Activated naive CD4-positive, alpha-beta T cell treated with anti-CD3 and anti-CD28 coated beads, Interleukin-2, amount 10 ng/mL, durations not matched to agents 7 days and 5 days (primary cell): ENCODE measurements at places on chromosomes 5 and 9.

DNA sequence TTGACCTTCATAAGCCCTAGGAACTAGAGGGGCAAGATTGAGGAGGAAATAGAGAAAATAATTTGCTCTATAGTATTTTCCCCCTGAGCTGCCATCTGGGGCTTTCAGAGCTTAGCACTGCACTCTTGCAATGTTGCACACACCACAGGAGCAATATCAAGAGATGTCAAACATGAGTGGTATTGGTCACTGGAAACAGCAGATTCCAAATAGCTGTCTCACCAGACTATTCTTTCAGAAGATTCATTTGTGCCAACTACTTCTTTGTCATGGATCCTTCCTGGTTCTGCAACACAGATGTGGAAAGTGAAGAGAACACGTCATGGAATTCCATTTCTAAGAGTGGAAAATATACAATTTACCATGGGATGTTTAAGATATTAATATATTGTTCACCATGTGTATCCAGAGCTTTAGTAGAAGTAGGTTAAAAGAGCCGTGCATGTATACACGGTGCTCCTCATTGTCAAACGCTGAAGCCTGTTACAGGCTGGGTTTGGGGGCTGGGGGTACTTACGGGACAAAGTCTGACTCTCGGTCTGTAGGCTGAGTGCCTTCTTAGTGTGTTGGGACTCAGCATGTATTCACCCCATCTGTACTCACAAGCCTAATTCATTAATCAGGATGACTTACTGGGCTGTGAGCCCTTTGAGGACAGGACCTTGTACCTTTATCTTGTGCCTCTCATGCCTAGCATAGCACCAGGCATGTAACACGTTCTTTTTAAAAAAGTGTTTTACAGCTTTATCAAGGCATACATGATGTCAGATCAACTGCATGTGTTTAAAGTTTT, 31.4 kb upstream of the GDNF start:
- DNase-seq: no peak

GRCh38 chr5:170154297-170154696, 48.6 kb downstream of the FOXI1 start:
- DNase-seq: no peak

DNA sequence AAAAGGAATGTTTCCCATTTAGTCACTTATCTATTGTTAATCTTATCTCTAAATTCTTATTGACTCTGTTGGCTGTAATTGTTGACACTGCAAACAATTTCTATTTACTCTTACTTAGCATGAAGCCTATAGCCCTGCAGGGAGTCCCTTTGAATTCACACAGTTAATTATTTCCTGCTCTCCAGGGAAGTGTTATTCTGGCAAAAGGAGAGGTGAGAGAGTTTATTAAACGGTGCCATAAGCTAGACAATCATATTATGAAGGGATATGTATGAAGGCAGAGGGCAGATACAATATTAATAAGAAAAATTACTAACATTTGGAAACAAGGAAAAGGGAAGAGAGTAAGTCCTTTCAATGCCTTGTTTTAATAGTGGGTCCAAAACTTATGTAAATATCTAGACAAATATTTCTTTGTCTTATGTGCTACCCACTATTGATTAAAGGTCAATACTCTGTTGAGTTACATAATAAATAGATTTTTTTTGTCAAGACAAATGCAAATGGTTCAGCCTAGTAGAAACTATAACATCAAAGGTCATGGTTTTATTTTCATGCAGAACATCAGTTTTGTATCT, 107.1 kb downstream of the CDH18 start:
- no peak for DNase-seq

- no peak for DNase-seq
Observed at GRCh38 chr5:126274076-126274762, 149.0 kb upstream of the GRAMD2B start.

DNA sequence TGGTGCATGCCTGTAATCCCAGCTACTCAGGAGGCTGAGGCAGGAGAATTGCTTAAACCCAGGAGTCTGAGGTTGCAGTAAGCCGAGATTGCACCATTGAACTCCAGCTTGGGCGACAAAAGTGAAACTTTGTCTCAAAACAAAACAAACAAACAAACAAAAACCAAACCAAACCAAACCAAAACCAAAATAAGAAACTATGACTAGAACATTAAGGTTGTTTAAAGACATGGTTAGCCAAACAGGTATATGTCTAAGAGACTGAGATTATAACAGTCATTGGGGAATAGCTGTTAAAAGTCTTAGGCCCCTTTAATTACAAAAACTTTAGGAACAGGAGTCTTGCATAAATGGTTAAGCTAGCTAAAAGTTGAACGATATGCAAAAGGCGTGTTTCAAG, 63.6 kb downstream of the PRDM9 start:
- no peak for DNase-seq

GRCh38 chr5:6361101-6361500, 17.2 kb downstream of the MED10 start:
- no peak for DNase-seq

DNA sequence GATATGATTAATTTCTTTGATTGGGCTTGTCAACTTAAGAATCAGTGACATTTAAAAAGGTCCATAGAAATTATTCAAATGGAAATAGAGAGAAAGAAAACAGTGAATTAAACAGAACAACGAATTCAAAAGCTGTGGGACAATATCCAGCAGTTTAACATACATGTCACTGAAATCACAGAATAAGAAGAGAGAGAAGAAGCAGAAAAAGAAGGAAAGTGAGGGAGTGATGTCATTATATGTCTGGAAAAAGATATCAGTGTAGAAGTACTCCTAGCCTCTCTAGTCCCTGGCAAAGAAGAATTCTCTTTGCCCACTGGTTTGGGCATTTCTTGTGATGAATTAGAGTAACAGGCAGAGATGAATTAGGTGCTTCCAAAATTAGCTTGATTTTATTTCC, 109.2 kb upstream of the ABCA1 start:
- DNase-seq: no peak

DNA sequence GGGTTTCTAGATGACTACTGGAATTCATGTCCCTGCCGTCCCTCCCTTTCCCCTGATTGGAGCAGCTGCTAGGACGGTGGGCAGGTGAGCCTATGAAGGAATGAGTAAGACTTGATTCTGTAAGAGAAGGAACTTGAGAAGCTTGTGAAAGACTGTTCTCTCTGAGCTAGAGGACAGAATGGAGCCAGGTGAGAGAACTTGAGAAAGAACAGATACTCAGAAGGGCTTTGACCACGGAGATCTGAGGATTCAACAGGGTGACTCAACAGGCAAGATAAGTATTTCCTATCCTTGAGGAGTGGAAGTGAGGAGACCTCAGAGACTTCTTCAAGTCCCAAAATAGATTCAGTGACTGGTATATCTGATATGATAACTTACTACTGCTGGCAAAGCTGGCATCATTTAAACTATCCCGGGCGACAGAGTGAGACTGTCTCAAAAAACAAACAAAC, 41.9 kb downstream of the HSDL2 start:
- DNase-seq: no peak

GRCh38 chr9:129338724-129339430, 160.8 kb upstream of the IER5L start:
- no peak for DNase-seq

GRCh38 chr9:71863631-71864030, 47.4 kb downstream of the ABHD17B start:
- no peak for DNase-seq

GRCh38 chr5:83639911-83640310, 80.7 kb downstream of the HAPLN1 start:
- no peak for DNase-seq

DNA sequence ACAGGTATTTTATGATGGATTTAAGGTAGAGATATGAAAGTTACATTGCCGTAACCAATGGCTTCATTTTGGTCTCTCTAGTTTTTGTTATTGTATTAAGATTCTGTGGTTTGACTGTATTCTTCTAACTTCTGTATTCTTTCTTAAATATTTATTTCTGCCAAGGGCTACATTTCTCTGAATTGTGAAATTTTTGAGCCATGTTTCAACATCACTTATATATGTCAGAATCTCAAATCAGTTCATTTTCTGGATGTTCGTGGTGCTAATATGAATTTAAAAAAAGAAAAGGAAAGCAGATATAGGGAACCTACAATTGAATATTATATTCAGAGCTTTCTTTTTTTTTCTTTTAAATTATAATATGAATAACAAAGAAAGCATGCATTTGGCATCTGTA, 142.7 kb downstream of the ANXA1 start:
- DNase-seq: no peak

DNA sequence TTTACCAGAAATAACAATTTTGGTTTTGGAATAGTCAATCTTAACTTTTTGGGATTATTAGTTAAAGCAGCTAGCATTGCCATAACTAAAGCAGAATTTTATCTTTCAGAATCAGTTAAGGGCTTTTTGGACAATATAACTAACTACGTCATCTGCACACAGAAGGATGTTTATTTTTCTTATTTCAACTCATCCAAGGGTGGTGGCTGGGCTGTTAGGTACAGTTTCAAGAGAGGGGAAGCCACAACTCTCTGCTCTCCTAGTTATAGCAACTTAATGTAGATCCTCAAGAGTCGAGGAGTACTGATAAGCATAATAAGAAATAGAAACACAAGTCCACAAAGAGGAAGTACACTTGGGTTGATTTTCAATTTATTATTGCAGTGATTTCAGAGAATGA, 65.6 kb downstream of the ANKRD55 start:
- DNase-seq: no peak

DNA sequence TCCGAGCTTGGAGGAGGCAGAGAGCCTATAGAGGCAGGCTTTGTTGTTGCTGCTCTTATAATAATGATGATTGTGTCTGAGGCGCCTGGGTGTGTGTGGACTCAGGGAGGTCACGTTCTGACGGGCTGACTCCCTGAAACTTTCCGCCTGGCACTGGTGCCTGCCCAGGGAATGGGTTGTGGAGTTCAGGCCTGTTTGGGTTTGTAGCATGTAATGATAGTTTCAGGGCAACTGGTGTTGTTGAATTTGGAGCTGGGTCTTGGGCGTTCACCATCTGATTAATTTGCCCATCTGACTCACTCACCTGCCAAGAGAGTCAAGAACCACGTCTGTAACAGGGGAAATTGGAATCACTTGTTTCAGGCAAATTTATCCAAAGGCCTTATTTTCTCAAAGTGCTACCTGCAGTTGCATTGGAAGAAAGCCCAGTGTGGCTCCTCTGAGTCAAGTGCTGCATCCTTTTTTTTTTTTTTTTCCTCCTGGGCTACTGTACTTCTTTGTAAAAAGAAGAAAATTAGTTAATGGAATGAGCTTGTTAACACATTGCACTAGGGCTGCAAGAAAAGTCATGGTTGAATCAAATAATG, 386.5 kb downstream of the GADD45G start:
- no peak for DNase-seq

- DNase-seq: no peak
Observed at GRCh38 chr5:135881244-135881643, 14.4 kb downstream of the IL9 start.

DNA sequence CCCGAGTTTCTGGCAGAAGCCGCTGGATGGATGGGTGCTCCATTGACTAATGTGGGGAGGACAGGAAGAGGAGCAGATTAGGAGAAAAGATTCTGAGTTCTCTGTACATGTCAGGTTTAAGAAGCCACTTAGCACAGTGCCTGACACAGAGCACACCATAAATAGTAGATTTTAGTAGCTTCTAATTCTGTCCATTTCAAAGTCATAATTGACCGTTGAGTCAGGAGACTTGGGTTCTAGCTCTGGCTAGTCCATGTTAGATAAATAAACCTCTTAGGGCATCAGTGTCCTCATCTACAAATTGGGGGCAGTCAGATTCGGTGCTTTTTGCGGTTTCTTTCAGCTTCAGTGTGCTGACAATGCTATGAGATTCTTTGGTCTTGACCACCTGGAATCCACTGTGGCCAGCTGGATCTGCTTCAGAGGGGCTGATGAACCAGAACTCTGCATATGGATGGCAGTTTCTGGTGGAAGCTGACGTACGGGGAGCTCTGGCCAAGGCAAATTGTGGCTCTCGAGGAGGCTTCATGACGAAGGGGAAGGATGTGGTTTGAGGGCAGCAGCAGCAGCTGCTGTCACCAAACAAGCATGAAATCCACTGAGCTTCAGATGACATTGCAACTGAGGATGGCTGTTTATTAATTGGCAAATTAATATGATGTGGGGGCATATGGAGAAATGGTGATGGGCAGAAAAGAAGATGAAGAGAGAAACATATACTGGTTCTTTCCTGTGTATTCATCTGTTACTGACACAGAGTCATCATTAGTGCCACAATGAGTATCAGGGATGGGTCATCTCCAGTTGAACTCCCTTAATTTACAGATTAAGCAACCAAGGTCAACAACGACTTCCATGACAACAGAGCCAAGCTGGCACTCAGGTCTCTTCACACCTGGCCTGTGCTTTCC, 134.4 kb downstream of the AOPEP start:
- peak; percentile 86 for DNase-seq

- DNase-seq: no peak
Observed at GRCh38 chr5:5126444-5126843, 13.7 kb upstream of the ADAMTS16 start.

DNA sequence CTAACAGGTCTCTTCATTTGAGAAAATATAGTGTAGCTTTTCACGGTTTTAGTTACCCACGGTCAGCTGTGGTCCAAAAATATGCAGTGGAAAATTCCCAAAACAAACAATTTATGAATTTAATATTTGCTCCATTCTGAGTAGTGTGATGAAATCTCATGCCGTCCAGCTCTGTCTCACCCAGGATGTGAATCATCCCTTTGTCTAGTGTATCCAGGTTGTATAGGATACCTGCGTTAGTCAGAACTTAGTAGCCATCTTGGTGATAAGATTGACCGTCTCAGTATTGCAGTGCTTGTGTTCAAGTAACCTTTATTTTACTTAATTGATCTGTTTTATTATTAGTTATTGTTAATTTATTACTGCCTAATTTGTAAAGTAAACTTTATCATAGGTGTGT, 41.1 kb downstream of the NDUFS4 start:
- no peak for DNase-seq

- no peak for DNase-seq
Observed at GRCh38 chr9:124660341-124660801, 110.7 kb downstream of the NR6A1 start.

DNA sequence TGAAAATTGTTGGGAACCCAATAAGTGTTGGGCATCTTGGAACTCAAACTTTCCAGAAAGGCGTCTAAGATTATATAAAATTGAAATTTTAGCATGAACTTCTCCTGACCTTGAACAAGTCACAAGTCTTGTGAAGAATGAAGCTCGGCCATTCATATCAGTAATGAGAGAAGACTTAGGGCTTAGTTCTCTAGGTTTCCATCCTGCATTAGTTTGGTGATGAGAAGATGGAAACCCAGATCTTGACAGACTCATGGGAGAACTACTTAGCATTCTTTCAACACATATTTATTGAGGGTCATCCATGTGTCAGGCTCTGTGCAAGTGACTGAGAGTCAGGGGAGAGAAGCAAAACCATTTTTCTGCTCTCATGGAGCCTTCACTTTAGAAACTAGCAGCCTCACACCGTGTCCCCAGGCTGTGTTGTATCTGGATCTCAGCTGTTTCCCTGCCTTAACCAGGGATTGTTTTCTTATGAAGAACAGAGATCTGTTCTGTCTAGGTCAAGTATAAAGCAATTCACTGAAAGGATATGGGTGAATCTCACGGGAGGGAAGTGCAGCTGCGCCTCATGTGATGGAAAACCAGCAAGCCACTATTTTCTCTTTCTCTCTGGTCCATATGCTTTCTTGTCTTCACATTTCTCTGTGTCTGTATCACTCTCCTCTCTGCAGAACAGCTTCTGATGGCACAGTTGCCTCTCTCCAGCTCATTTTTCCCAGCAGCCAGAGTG, 3.4 kb downstream of the GARNL3 start:
- no peak for DNase-seq

- DNase-seq: peak; percentile 55
Observed at GRCh38 chr9:1050125-1050895, at the start of gene DMRT2. TSS of gene DMRT2 (plus strand) at chr9:1050357. CDS start at chr9:1051614, 1,257 bp downstream.
